ENCODE measurements at places on chromosomes 7 and 10.
A peak's percentile ranks its signal among the peaks of the same experiment; 100 is the strongest.

DNA sequence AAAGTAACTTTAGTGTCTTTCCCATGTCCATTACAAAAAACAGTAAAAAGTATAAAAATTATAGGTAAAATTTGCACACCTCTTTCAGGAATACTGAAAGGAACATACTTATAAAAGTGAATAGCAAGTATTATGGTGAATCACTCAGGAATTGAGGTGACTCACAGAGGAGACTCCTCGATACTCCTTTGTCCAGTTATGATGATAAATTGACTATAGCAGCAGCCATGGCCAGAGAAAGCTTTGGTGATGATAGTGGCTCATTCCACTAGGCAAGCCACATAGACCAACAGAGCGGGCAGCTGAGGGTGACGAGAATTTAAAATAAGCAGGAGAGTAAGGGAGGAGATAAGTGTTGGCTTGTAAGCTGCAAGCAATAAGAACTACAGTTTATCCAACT, 1231.1 kb upstream of the CELF2 start:
- no peak for DNase-seq

DNA sequence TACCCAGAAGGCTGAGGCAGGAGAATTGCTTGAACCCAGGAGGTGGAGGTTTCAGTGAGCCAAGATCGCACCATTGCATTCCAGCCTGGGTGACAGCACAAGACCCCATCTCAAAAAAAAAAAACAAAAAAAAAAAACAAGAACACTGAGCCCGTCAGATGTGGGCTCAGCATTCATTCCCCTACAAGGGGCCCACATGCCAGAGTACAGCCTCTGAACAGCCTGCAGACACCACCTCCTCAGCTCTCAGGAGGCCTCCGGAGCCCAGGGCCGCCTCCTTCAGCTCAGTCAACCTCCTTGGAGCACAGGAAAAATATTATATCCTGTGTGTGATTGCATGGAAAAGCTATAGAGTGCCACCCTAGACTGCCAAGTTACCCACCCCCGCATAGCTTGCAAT, 112.3 kb downstream of the ABLIM1 start:
- no peak for DNase-seq

GRCh38 chr10:43202657-43203447, 64.0 kb downstream of the RASGEF1A start:
- no peak for DNase-seq

DNA sequence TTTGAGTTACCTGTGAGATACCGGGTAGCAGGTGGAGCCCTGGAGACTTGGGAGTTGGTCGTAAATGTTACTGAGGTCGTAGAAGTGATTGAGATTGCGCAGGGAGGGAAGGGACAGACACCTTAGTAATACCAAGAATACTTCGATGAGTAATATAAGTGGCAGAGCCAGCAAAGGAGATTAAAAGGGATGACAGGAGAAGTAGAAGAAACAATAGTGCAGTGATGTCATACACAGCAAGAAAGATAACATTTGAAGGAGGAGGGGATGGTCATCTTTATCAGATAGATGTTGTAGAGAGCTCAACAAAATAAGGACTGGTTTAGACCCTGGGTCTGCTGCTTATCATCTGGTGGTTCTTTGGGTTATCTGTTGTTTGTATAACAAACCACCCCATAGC, 5.0 kb downstream of the BCCIP start:
- no peak for DNase-seq

GRCh38 chr10:834493-834892, 97.0 kb downstream of the LARP4B start:
- DNase-seq: no peak

- no peak for DNase-seq
These were observed 35.3 kb downstream of the KCNH2 start for GRCh38 chr7:150942591-150943452.

GRCh38 chr7:158024351-158024715, 563.3 kb downstream of the PTPRN2 start:
- DNase-seq: no peak

DNA sequence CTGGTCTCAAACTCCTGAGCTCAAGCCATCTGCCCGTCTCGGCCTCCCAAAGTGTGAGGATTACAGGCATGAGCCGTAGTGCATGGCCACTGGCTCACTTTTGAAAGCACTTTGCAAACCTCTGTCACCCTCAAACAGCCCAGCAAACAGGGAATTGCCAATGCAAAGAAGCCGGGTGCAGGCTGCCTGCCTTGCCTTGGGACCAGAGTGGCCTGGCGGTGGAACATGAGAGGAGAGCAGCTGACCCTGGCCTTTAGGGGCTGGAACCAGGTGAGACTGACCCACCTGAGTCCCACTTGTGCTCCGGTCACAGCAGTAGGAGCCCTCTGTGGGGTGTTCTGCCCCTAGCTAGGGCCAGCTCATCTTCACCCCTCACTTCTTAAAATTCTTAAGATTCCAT, 237.1 kb upstream of the GALNT17 start:
- DNase-seq: no peak

DNA sequence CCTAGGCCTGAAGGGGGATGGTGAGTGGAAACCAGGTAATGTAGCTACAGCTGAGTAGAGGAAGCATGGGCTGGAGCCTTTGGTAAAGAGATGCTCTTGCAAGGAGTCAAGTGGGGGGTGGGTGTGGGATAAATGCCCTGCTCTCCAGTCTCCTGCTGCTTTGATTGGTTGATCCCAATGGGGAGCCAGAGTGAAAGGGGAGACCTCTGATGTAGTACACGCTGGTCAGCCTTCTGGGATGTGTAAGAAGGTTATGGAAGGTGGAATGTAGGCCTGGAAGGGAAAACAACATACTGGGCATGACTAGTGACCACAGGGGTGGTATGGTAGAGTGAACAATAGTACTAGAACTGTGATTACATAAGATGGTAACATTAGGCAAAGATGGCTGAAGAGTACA, 44.3 kb downstream of the TET1 start:
- no peak for DNase-seq

- DNase-seq: no peak
These were observed 14.0 kb downstream of the GATAD1 start for GRCh38 chr7:92461027-92462003.

DNA sequence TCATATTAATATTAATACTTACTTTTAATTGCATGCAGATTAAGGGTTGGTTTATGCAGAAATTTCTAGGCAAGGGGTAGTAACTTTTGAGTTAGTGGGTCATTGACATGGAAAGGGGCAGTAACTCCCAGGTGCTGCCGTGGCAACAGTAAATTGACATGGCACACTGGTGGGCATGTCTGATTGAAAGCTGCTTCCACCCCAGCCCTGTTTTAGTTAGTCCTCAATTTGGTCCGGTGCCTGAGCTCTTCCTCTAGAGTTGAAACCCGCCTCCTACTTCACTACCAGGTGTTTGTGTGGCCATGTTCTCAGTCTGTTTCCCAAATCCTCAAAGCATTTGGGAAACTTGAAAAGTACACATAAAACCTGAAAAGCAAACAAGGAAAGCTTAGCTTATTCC, 18.4 kb downstream of the CUZD1 start:
- no peak for DNase-seq

GRCh38 chr10:43215758-43216455, 51.0 kb downstream of the RASGEF1A start:
- no peak for DNase-seq

- DNase-seq: no peak
These were observed 15.1 kb upstream of the ZMIZ1 start for GRCh38 chr10:79053481-79054202.

DNA sequence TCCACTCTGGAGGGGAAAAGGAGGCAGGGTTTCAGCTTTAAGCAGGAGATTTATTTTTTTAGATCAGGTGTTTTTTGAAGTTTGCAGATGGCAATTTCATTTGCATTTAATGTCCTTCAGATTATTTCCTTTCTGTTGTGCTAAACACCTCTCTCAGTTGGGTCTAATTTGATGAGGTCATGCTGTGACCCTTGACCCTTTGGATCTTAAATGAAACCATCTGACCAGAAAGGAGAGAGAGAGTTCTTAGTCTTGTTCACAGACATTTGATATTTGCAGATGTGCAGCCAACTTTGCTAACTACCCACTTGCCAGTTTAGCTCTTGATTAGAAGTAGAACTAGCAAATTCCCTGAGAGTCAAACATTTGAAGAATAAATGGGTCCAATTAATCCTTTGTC, 101.5 kb upstream of the RAB11FIP2 start:
- DNase-seq: no peak

DNA sequence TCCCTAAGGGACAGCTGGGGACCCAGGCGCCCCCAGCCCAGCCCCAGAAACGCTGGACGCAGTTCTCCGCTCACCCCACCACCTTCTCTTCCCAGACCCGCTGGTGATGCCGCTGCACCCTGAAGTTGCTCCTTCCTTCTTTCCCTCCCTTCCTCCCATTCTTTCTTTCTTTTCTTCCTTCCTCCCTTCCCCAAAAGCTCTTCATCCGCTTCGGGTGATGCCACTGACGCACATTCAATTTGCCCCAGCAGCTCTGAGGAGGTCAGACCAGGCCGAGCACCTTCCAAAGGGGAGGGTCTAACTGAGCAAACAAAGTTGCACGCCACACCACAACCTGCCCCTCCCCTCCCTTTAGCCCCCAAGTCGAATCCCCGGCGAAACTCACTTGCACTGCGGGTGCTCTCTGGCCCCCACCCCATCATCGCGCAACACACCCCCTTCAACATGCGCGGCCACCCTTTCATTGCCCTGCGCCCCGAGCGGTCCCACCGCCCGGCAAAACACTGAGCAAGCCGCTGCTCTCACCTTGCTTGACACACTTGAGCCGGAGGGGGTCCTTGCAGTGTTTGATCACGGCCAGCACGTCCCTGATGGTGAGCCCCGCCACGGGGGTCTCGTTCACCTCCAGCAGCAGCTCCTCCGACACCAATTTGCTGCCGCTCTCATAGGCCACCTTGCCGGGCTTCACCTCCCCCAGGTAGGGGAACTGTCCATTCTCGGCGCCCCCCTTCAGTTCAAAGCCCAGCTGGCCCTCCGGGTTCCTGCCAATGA, 787 bp downstream of the MAGI2 start:
- peak; percentile 35 for DNase-seq

GRCh38 chr7:77498659-77499379, 38.3 kb upstream of the PTPN12 start:
- no peak for DNase-seq

- DNase-seq: no peak
These were observed 95.8 kb downstream of the WNT2 start for GRCh38 chr7:117227091-117227490.

DNA sequence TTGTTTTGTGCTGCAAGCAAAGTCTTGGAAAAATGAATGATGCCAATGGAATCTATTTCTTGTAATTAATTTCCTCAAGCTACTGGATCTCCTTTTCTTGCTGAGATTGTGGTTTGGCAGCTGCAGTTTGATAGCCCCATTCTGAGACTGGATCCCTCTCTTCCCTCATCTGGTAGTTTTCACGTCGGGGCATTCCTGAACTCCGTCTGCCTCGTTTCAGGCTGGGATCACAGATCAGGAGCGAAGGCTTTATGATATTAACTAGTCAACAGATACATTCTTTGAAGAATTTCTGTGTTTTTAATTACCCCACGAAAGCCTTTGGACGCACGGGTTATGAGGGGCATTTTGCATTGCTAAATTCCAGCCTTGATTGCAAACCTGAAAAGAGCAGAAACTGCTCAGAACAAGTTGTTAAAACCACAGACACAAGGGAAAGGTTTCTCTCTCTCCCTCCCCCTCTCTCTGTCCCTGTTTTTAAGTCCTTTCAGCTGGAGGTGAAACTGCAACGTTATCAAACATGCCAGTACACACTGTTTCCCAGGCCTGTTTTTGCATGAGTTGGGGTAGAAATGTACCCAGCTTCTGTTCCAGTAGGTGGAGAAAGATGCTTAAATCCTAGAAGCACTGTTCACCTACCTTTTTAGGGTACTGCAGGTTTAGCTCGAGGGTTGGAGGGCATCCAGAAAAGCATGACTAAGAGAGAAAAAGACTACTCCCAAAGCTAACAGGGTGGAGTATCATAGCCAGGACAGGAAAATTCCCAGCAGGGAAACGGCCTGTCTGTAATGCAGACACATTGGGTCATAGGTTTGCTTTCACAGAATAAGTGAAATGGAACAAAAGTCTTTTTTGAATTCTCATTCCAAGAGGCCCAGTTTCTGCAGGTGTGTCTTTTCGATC, 124.3 kb downstream of the CUX1 start:
- no peak for DNase-seq

DNA sequence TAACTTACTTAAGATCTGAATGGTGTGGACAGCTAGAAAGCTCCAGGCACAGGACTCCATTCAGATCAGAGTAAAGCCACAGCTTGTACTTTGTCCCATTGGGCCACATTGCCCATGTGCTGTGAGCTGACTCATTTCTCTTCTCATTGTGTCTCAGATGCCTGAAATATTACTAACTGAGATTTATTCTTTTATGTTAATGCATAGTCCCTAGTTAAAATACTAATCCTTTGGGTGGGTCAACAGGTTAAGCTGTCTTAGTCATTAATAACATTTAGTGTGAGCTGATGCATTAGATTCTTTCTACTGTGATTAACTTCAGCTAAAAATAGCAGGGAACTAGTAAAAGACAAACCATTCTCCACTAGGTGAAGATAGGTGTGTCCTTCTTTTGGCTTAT, 104.7 kb upstream of the ARMC3 start:
- DNase-seq: no peak

GRCh38 chr10:64156166-64156565, 635.0 kb downstream of the REEP3 start:
- no peak for DNase-seq

DNA sequence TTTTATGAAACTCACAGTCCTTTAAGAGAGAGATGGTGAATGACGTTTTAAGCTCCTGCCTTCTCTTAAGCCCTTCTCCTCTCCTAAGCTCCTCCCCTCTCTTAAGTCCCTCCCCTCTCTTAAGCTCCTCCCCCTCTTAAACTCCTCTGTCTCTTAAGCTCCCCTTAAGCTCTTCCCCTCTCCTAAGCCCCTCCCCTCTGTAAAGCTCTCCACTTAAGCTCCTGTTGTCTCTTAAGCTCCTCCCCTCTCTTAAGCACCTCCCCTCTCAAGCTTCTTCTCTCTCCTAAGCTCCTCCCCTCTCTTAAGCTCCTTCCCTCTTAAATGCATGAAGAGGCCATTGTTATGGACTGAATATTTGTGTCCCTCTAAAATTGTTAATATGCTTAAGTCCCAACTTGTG, 1180.6 kb upstream of the AUTS2 start:
- DNase-seq: no peak

DNA sequence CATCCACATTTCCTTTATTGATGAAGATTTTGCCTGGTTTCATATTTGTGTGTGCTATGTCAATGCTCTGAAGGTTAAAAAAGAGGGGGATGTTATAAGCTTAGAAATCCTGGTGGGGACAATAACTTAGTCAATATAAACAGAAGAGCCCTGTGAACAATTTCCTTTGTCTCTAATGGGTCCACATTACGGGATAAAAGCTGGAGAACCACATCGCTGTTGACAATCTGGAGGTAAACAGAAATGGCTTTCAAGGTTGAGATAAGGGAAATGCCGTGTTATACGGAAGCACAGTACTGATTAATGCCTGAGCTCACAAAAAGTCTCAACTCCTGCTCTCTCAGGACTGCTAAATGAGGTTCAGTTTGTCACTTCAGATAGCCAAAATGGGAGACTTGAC, 16.8 kb downstream of the ASAH2 start:
- DNase-seq: no peak
